Left kidney (tissue), 8 donors: ENCODE measurements at places on chromosomes 13 and 19. TPM values are rescaled to one million over a fixed set of nuclear protein-coding genes. Genes with fewer than 3 reads are reported as not detected.

The PEG3 gene
- polyA plus RNA-seq: 122 TPM

The AP2S1 gene
- 92.9 TPM for polyA plus RNA-seq

The SYT3 gene
- polyA plus RNA-seq: 1.2 TPM

The SPRED3 gene
- 1.4 TPM for polyA plus RNA-seq

The NCCRP1 gene
- 1.6 TPM for polyA plus RNA-seq

The SIGLEC12 gene
- polyA plus RNA-seq: 0.10 TPM

The GFY gene
- polyA plus RNA-seq: not detected

The ASF1B gene
- 21.9 TPM for polyA plus RNA-seq

The BRME1 gene
- polyA plus RNA-seq: 6.8 TPM

The DCLK1 gene
- polyA plus RNA-seq: 7.0 TPM

The ADM5 gene
- polyA plus RNA-seq: 1.3 TPM

The ANGPTL8 gene
- 0.62 TPM for polyA plus RNA-seq

The KLK8 gene
- 3.9 TPM for polyA plus RNA-seq

DNA sequence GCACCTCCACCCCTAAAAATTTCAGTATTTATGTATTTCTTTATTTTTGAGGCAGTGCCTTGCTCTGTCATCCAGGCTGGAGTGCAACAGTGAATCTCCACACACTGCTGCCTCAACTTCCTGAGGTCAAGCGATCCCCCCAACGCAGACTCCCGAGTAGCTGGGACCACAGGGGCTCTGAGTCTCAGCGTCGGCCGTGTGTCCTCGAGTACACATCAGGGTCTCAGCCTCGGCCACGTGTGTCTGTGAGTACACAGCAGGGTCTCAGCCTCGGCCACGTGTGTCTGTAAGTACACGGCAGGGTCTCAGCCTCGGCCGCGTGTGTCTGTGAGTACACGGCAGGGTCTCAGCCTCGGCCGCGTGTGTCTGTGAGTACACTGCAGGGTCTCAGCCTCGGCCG lies 21.2 kb downstream of the C2CD4C start:
- DNase-seq: no peak

DNA sequence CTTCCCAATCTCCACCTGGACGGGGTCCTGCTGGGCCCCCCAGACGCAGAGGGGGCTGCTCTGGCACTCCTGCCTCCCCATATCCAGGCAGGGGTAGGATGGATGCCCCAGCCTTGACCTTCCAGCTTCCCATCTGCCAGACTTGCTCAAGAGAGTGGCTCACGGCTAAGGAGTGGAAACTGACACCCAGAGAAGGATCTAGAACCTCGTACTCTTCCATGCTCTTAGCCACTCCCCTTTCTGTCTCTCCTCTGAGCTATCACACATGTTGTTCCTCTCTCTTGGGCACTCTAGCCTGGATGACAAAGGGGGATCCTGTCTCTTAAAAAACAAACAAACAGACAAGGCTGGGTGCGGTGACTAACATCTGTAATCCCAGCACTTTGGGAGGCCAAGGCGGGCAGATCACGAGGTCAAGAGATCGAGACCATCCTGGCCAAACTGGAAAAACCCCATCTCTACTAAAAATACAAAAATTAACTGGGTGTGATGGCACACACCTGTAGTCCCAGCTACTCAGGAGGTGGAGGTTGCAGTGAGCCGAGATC lies 12.2 kb upstream of the FUT5 start:
- DNase-seq: no peak

DNA sequence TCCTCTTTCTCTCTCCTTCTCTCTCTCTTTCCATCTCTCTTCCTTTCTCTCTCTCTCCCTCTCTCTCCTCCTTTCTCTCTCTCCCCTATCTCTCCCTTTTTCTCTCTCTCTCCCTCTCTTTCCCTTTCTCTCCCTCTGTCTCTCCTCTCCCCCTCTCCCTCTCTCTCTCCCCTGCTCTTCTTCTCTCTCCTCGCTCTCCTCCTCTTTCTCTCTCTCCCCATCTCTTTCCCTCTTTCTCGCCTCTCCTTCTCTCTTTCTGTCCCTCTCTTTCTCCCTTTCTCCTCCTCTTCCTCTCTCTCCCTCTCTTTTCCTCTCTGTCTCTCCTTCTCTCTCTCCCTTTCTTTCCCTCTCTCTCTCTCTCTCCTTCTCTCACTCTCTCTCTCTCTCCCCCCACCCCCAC lies 196.6 kb downstream of the UQCRFS1 start:
- DNase-seq: no peak

GRCh38 chr13:77470986-77471385 lies 64.5 kb upstream of the SCEL start:
- DNase-seq: no peak

- DNase-seq: no peak
Measured at GRCh38 chr13:53004573-53004972, 24.0 kb upstream of the OLFM4 start.

- DNase-seq: no peak
Measured at GRCh38 chr19:39913682-39914333, 20.6 kb downstream of the FCGBP start.

- DNase-seq: no peak
Measured at GRCh38 chr13:94384231-94384905, 95.1 kb downstream of the DCT start.

GRCh38 chr19:960020-960419 lies 24.1 kb upstream of the WDR18 start:
- no peak for DNase-seq

- no peak for DNase-seq
Measured at GRCh38 chr13:113053801-113054604, 51.6 kb upstream of the F7 start.

DNA sequence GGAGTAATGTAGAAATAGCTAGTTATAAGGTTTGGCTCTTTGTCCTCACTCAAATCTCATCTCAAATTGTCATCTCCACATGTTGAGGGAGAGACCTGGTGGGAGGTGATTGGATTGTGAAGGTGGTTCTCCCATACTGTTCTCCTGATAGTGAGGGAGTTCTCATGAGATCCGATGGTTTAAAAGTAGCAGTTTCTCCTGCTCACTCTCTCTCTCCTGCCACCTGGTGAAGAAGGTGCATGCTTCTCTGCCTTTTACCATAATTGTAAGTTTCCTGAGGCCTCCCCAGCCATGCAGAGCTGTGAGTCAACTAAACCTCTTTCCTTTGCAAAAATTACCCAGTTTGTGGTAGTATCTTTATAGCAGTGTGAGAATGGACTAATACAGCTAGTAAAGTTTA lies 849.4 kb downstream of the DACH1 start:
- DNase-seq: no peak

GRCh38 chr19:46000491-46001246 lies 5.4 kb downstream of the CCDC61 start:
- DNase-seq: no peak

- DNase-seq: no peak
Measured at GRCh38 chr19:14661372-14661924, 13.2 kb downstream of the ADGRE3 start.

- no peak for DNase-seq
Measured at GRCh38 chr19:33464733-33465115, 56.9 kb downstream of the PEPD start.

DNA sequence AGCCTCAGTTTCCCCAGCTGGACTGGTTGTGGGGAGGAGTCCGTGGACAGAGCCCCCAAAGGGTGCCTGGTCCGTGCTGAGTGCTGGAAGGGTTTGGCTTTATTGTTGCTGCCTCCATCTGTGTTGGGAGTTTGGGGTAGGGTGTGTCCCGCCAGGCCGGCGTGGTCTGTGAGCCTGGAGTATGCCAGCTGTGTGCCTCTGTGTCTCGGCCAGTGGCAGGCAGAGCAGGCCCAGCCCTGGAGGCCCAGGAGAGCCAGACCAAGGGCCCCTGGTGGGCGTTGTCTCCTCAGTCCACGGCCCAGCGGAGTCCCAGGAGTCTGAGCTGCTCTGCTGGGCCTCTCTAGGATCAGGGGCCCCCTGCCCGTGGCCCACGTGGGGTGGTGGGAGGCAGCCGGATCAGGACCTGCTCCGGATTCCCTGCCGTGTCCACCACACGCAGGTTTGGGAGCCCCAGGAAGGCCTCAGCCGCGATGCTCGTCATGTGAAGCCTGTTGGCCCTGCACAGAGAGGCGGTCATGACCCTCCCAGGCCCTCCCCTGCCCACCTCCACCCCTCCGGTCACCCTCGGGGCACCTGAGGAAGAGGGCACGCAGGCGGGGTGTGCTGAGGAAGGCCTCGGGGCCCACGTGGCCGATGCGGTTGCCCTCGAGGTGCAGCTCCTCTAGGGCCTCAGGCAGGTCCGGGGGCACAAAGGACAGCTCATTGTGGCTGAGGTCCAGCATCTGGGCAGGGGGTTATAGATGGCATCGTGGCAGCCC lies 6.6 kb downstream of the PODNL1 start:
- no peak for DNase-seq

DNA sequence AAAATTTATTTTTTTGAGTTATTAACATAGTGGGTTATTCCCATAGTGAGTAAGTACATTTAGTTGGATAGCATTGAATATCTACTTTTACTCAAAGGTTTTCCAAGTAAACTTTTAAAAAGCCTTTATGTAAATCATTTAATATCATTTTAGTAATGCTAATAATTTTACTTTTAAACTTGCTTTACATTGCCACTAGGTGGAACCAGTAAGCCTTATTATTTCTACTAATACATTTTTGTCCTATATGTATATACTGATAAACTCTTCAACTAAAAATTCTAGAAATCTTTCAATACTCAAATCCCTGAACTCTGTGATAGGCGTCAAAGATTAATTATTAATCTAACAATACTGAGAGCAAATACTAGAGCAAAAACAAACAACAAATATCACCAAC lies 1709.2 kb upstream of the PCDH20 start:
- DNase-seq: peak; percentile 3

- no peak for DNase-seq
Measured at GRCh38 chr13:110070511-110071120, 236.3 kb downstream of the COL4A1 start.

DNA sequence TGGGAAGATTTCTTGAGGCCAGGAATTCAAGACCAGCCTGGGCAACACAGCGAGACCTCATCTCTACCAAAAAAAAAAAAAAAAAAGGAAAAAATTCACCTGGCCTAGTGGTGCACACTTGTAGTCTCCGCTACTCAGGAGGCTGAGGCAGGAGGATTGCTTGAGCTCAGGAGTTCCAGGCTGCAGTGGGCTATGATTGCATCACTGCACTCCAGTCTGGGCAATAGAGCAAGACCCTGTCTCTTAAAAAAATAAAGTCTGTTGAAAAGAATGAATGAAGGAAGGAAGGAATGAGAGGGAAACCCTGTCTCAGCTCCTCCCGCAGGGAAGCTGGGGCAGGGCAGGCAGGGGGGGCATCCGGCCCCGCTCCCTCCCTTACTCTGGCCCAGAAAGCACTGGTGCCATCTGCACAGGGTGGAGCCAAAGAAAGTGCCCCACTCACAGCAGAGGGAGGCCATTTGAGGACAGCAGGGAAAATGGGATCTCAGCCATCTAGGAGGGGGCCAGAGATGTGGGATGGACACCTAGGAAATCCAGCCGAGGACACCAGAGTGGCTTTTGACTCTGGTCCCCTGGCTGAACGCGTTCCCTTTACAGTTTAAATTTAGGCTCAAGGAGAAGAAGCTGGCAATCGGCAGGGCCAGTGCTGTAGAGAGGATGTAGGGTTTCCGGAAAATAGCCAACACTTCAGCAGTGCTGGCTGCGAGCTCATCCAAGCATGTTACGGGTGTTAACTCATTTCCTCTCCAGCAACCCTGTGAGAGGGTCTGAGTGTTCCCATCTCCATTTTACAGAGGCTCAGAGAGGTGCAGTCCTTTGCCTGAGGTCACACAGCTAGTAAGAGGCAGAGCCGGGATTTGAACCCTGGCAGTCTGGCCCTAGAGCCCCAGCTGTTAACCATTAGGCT lies 3.6 kb upstream of the HPN start:
- DNase-seq: no peak

DNA sequence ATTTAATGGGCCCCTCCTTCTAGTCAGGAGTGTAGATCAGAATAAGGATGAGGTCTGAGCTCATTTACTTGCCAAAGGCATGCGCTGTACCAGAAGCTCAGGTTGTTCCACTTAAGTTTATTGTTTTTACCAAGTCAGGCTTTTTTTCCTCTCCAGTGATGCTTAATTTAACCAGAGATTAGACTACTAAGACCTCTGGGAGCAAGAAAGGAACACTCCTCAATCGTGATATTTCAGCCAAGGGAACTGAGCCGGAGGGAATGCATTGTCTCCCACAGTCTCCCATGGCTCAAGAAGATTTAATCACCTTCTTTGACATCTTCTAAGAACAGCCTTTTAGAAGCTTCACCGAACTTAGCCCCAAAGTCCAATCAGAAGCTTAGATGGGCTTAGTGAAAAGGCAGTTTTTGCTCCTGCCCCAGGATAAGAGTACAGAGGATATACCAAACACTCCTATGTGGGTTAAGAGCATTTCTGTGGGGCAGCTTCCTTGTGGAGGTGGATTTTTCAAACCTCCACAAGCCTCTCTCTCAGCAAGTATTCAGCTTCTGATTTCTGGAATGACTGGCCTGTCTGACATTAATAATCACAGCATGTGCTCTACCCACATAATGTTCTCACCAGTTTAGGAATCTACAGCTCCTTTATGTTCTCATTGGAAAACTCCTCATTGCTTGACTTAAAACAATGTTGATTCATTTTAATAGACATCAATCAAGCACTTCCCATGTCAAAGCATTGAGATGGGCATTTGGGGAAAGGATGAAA lies 322.7 kb downstream of the SUCLA2 start:
- DNase-seq: no peak

- DNase-seq: no peak
Measured at GRCh38 chr19:2248136-2249009, 750 bp upstream of the AMH start.

DNA sequence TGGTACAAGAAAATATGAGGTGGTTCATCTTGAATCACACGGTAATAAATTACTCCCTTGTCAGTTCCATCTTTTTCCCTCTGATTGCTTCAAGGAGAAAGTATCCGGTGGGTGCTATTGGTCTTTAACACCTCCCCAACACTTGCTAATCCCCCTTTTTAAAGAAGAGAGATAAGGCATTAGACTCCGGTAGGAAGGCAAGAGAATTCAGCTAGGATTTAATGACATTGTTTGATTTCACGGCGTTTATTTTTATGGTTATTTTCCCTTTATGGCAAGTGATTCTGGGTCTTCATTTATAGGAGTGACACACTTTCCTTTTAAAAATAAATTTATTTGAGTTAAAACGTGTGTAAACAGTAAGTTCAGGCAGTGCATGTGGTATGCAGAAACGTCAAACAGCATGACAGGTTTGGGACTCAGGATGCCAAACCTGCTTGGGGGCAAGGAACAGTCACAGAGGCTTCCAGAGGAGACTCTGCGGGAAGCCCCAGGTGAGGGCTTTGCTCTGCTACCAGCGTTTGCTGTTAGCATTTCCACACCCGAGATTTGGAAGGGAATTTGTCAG lies 36.5 kb downstream of the TSHZ3 start:
- DNase-seq: no peak

DNA sequence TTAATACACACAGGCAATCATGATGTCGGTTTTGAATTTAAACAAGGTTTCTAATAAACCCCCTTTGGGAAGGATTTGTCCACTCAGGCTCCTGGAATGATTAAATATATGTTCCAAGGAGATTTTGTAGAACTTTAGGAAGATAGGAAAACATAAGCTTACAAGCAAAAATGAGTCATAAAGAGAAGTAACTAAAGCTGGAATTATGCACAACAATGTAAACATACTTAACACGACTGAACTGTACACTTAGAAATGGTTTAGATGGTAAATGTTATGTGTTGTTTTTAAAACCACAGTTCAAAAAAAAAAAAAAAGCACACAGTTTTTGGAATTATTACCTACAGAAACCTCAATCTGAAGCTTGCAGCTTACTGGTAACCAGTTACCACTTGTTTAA lies 304.4 kb downstream of the NALCN start:
- no peak for DNase-seq
